ENCODE measurements at places on chromosomes 2 and 18.

GRCh38 chr2:223026357-223027110 lies 25.5 kb upstream of the KCNE4 start:
- no peak for DNase-seq

DNA sequence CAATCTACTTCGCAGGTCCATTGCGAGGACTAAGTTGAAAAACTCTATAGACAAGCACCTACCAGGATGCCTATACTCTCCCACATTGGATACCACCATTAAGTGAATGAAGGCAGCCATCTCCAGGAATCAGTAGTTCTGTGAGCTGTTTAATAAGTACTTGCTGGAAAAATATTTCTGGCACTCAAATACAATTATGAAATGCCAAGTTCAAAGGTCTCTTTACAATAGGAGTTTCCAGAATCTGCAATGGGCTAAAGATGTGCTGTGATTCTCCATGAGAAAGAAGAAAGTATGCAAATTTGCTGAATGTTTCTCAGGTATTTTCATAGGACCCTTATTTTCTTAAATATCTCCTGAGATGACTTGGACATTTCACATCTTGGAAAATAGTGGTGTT lies 103.0 kb downstream of the AP1S3 start:
- no peak for DNase-seq

DNA sequence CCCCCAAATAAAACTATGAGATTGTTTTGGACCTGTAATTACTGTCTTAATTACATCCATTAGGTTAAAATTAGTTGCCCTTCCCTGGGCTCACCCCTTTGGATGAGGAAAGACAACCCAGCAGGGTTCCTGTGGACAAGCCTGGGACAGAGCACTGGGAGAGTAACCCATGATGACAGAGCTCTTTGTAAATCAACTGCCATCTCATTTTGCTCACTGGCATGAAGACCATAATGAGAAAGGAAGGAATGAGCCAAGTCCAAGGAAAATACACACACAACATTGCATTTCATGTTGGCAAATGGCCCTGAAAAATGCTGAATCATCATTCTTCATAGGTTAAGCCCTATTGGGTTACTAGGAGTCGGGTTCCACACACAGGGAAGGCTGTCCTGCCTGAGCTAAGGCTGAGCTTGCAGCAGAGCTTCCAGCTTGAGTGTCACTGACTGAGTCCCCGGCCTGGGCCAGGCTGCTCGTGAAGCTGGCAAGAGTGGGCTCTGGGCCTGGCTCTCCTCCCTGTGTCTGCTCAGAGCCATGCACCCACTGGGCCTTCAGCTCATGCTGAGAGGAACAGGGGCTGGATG lies 94.1 kb upstream of the ACAA2 start:
- no peak for DNase-seq

DNA sequence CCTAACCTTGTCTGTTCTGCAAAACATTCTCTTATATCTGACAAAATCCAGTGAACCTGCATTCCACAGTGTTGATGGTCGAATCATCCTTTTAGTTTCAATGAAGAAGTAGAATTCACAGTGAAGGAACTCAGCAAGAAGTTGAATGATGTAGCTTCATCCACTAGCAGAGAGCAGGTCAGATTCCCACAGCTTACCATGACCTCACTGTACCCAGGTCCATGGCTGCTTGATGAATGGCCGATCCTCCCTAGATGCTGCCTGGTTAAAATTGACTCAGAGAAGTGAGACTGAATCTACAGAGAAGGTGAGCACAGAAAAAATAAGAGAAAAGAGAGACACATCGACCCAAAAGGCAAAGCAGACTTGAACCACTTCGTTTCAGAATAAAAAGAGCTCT lies 906.0 kb upstream of the CHAC2 start:
- no peak for DNase-seq

DNA sequence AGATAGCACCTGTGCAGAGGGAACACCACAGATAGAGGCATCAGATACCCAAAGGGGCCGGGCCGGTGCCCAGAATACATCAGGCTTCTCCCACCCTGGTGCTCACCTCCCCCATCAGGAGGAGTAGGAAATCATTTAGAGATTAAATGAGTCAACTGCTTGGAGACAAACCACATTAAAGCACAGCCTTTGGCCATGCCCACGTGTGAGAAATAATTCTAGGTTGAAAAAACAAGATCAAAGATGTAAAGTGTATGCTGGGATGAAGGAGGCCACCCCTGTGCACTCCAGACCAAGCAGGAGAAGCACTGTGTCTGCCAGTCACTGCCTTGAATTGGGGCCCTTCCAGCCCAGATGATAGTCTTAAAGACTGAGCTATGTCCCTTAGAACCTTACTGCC lies 152.8 kb upstream of the ACAA2 start:
- no peak for DNase-seq

GRCh38 chr2:118627156-118627555 lies 220.3 kb downstream of the EN1 start:
- DNase-seq: no peak

- DNase-seq: no peak
Measured at GRCh38 chr2:109339519-109339966, 210.5 kb downstream of the SH3RF3 start.

DNA sequence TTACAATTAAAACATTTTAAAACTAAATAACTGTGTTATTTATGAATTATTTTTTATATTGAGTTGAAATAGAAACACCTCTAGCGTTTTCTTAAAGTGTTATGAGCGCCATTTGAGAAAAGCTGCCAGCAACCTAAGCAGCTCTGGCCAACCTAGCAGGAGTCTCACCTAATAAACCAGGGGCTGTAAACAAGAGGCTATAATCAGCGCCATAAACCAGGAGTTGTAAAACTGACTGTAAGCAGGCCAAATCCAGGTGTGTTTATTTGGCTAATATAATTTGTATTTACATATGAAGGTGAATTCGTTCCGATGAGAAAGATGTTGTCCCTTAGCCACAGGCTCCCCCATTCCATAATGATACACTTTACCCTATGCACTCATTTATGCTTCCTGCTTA lies 34.7 kb downstream of the LRRTM1 start:
- DNase-seq: no peak
